ENCODE measurements at places on chromosomes 4 and X.

- DNase-seq = no peak
Observed at GRCh38 chrX:12962041-12962504, 12.8 kb upstream of the TMSB4X start.

GRCh38 chrX:11364835-11365234 lies 71.6 kb downstream of the AMELX start:
- DNase-seq = no peak

- DNase-seq = no peak
Observed at GRCh38 chr4:145939856-145940255, 1.2 kb upstream of the ZNF827 start.

- DNase-seq = no peak
Observed at GRCh38 chr4:29867412-29867811, 852.8 kb upstream of the PCDH7 start.

DNA sequence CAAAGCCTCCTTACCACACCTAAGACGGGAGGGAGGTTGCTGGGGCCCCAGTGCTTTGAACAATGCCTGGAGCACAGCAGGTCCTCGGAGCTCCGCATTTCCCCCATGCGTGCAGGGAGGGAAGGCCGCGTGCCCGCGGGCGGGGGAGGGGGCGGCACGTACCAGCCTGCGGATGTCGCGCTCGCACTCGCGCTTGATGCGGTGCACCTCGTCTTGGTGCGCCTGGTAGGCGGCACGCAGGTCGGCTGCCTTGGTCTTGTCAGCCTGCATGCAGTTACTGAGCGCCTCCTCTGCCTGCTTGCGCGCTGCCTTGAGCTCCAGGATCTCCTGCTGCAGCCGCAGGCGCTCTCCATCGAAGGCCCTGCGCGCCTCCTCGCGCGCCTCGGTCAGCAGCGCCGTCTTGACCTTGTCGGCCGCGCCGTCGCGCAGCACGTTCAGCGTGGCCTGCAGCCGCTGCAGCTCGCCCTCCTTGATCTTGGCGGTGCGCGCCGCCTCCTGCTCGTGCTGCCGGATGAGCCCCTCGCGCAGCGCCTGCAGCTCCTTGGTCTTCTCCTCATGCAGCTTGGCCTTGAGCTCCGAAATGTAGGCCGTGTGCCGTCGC lies 87.2 kb upstream of the C4orf50 start:
- no peak for DNase-seq

DNA sequence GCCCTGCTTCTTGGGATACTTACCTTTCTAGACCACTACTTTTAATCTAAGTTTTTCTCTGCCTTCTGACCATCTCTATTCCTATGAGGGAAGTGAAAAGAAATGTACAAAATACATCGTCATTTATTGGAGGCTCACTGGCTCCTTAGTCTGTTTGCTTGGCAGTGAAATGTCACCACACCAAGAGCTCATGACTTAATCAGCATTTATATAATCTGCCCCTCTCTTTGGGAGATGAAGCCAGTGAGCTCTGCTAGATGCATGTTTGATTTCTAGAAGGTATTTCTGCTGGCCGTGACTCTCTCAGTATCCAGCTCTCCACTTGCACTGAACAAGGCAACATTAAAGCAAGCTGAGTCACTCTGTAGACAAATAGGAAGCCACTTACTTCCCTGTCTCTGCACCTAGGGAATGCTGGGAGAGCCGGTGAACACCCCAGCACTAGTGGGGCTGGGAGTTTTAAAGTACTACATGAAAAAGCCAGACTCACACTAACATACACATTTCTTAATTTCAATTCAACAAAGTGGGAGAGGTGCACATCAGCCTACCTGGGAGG lies 79.1 kb downstream of the MID1IP1 start:
- DNase-seq = no peak

GRCh38 chr4:121252224-121252806 lies 88.2 kb upstream of the TNIP3 start:
- no peak for DNase-seq

GRCh38 chr4:909131-909571 lies 23.0 kb downstream of the GAK start:
- no peak for DNase-seq
